ENCODE measurements at places on chromosomes 1 and 21.

- DNase-seq: no peak
Measured at GRCh38 chr1:145916745-145917144, 1.8 kb downstream of the PEX11B start.

- DNase-seq: no peak
Measured at GRCh38 chr1:228010921-228011320, 4.1 kb downstream of the WNT3A start.

DNA sequence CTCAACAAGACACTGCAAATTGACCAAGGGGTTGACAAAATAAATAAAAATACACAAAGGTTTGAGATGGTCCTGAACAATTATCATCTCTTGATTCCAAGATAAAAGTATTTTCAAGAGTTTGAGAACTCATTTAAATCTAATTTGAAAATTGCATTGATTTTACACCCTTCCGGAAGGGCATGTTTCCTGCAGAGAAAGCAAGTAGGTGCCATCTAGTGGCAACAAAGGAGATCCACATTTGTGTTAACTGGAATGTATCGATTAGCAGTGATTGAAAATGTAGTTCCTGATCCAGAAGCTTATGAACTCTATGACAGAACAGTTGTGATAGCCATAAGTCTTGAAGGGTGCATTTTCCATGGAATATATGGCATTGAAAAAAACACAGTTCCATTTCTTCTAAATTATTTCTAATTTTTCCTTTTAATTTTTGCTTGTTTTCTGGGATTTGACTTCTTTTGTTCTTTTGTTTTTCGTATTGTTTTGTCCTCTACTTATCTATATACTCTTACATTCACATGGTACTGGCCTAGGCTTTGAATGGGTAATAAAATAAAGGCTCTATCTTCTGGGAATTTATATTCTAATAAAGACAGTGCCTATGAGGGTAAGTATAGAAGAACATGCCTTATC, 143.7 kb downstream of the DNM3 start:
- DNase-seq: peak; percentile 44

- peak; percentile 39 for DNase-seq
Measured at GRCh38 chr1:147821883-147822282, 61.5 kb upstream of the GJA5 start.

GRCh38 chr1:182367926-182368325, 23.7 kb downstream of the GLUL start:
- no peak for DNase-seq

DNA sequence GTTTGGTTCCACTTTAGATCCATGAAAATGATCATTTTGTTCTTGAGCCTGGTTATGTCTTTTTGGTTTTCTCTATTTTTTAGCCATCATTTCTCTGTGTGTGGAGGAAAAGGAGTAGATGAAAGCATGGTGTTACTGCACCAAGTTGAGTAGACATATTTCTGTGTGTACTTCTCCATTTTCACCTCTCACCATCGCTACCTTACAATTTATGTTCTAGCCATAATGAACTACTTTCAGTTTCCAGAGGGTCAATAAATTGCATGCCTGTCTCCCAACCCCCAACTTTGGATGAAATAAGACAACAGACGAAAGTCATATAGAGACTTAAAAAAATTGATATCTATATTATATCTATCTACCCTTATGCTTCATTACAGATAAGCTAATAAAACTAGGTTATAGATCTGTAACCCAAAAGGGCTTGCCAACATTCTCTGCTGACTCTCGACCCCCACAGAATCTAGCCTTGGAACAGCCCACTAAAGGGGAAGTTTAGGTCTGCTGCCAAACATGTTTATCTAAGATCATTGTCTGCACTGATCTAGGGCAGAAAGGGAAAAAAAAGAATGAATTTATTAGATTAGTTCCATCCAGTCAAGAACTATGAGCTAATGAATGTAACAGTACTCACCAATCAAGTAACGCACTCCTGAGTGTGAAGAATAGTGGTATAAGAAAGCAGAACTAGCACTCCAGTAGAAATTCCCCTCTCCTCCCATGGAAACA, 7.5 kb upstream of the MAN1A2 start:
- DNase-seq: no peak

- DNase-seq: no peak
Measured at GRCh38 chr1:152084853-152085252, 4.0 kb downstream of the TCHHL1 start.

All from hepatocyte (in vitro differentiated cells).